C1 segment of cervical spinal cord (tissue), 14 donors: ENCODE measurements at places on chromosomes 1 and 21.
A peak's percentile ranks its signal among the peaks of the same experiment; 100 is the strongest.

GRCh38 chr21:36162631-36163030, 6.0 kb downstream of the DOP1B start:
- no peak for DNase-seq

DNA sequence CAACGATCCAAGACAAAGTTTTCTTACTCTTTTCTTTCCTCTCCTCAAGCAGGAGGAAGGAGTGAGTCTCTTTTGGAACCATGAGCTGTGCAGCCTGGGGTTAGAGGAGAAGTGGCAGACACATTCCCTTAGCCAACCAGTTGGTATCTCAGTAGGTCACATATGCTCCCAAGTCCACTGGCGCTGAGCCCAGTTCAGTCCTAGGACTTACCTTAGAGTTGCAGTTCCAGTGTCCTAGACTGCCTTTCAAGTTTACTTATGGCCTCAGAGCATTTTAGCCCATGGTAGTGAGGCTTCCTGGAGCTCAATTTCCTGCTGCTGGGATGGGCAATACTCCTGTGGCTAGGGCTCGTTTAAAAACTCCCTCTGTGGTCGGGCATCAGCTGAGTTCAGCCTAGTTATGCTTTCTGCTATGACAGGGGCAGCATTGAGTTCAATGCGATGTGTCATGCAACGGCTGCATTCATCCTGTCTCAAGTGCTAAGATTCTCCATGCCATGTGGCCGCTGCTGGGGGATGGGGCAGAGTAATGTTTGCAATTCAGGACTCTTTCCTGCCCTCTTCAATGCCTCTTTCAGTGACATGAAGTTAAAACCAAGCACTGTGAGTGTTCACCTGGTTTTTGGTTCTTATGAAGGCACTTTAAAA, 103.8 kb downstream of the LRRC7 start:
- DNase-seq: no peak

DNA sequence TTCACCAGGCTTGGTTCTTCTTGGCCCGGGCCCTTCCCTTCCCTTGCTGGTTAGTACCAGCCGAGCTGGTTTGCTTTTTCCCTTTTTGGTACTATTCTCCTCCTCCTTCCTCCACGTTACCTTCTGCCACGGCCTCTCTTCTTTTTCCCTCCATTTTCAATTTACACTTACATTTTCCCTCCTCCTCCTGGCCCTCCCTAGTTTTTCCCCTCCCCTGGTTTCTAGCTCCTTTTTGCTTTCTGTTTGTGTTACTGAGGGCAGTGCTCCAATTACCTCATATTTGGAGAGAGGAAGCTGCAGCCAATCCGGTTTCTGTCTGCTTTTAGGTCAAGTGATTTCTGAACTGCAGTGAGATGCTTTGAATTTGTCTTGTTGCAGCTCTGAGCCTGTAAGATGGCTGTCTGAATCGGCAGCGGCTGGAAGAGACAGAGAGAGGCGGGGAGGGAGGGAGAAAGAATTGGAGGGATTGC, 63.7 kb downstream of the MACF1 start:
- peak; percentile 51 for DNase-seq

DNA sequence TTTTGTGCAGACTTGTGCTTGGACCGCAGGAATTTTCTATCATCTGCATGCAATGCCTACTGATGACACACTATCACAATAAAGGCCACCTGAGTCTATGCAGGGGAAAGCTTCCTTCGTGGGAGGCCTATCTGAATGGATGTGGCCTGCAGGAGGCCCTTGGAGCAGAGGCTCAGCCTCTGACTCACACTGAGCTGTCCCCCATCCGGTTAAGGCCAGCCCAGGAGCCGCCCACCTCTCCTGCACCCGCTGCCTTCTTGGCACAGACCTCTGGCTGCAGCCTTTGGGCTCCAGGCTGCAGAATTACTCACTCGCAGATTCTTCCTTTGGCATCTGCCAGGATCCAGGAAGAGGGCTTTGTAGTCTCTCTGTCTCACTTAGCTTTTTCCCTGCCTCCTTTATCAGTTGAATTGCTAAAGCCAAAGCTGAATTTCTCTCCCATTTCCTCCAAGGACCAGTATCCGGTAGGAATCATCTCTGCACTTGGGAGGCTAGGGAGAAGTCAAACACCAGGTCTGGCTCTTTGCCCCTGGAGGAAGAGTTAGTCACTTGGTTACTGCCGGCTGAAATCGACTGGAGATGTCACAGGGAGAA, 65.1 kb upstream of the JUN start:
- DNase-seq: no peak

- DNase-seq: no peak
These were observed 35.4 kb downstream of the ENAH start for GRCh38 chr1:225617479-225617878.

DNA sequence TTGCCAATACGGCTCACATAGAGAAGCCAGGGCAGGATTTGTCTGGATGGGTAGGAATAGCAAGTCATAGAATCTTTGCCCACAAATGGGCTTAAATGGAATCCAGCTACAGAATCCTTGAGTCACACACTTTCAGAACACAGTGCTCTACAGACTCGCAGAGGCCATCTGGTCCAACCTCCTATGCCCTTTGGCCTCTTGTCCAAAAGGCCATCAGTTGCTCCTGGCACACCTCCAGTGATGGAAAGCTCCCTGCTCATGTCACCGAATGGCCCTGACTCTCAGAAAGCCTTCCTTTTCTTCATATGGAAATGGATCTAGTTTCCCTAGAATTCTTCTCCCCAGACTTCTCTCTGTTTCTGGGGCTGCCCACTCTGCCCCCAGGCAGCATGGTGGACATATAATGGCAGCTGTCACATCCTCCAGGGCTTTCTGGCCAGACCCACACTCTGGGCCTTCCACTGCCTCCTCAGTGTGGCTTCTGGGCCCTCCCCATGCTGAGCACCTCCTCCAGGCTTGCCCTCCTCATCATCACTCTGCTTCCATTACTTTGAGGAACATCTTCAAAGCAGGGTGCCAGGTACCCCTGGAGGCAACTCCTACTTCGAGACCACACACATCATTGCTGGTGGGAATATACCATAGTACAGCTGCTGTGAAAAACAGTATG, 33.6 kb upstream of the TRABD2B start:
- DNase-seq: no peak

DNA sequence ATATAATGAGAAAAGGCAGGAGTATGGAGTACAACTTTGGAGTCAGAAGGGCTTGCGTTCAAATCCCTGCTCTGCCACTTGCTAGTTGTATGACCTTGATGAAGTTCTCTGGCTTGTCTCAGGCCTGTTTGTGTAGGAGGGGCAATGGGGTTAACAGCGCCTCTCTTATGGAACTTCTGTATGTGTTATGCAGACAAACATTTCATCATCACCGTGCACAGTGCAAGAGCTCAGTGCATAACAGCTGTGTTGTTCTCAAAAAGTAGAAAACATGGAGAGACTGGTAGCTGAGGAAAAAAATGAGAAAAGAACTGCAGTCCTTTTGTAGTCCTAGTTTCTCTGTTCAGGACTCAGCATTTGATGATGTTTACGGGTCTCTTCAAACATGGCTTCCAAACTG, 10.4 kb upstream of the ZNF648 start:
- DNase-seq: no peak

- DNase-seq: no peak
These were observed 59.6 kb upstream of the ACTRT2 start for GRCh38 chr1:2961661-2962060.

- no peak for DNase-seq
These were observed 146.4 kb downstream of the LRIG2 start for GRCh38 chr1:113219377-113219776.

- DNase-seq: no peak
These were observed 3.9 kb upstream of the CD58 start for GRCh38 chr1:116574581-116575291.

GRCh38 chr1:230972855-230973271, 5.8 kb downstream of the TTC13 start:
- DNase-seq: no peak

GRCh38 chr21:30482130-30482529, 2.0 kb upstream of the KRTAP19-1 start:
- no peak for DNase-seq

- no peak for DNase-seq
These were observed 142.0 kb downstream of the AJAP1 start for GRCh38 chr1:4796161-4797015.
